ENCODE measurements at places on chromosomes 1 and 21. TPM values are rescaled to one million over a fixed set of nuclear protein-coding genes. Genes with fewer than 3 reads are reported as not detected.

Gene CRNN
- not detected for polyA plus RNA-seq

Gene SLC26A9
- 0.16 TPM for polyA plus RNA-seq

DNA sequence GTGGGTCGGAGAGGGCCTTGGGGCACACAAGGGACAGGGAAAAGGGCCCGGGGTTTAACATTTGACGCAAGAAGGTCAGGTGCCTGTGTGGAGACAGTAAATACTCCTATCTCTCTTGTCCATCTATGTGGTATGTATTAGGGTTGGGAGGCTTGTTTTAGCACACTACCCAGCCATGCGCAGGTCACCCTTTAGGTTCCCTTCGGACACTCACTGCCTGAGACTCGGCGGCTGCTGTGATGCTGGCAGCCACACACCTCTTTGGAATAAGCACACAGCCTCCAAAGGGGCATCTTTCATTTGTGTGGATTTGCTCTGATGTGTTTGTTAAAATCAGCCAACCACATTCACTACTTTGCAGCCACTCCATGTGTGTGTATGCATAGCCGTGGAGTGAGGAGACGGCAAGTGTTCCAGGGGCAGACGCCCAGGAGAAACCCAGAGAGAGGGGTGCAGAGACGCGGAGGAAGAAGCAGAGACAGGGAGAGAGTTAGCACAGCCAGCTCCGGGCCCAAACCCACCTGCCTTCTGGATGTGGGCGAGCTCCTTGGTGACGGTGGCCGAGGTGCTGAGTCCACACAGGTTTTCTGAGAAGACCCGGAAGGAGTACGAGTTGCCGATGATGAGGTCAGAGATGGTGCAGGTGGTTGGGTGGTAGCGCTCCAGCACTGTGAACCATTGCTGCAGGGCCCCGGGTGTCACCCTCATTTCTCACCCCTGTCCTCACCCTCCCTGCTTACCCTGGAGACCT is 5.7 kb downstream of the MYBPH start:
- no peak for DNase-seq

Gene DEPDC1
- 0.01 TPM for polyA plus RNA-seq

DNA sequence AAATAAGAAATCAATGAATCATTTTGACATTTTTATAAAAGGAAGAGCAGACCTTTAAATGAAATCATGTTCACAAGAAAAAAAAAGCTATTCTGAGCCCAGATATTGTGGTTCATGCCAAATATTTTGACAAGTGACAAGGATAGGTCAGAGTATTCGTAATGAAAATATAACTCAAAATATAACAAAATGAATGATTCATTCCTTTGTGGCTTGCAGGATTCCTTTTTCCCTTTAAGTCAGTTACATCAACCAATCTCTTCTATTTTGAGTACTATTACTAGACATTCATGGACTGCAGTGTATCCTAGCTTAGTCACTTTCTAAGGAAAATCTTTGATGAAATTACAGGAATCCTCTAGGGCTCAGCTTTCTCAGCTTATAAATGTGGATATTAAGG is 188.7 kb downstream of the COL11A1 start:
- no peak for DNase-seq

GRCh38 chr1:160136926-160137200 is 14.5 kb upstream of the ATP1A4 start:
- DNase-seq, result no peak

Gene PLA2G5
- 0.53 TPM for polyA plus RNA-seq

Gene BRINP3
- polyA plus RNA-seq, result 0.09 TPM

DNA sequence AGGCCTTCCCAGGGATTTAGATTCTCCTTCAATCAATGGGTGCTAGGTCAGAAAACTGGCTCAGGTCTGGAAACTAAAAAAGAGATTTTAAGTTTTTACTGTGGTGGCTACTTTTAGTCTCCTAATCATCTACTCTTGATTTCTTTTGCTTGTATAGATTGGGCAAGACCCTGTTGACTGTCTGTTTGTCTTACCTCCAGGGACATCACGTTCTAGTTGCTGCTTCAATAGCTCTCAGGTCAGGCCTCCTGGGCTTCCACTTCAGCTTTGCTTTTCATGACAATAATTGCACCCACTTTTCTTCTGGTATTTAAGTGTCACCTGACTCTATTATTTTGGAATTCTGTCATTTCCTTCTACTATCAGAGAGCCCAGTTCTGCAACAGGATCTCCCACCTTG is 28.5 kb upstream of the CREG1 start:
- DNase-seq, result no peak

- no peak for DNase-seq
These were observed 306.6 kb downstream of the CTH start for GRCh38 chr1:70717656-70718055.

DNA sequence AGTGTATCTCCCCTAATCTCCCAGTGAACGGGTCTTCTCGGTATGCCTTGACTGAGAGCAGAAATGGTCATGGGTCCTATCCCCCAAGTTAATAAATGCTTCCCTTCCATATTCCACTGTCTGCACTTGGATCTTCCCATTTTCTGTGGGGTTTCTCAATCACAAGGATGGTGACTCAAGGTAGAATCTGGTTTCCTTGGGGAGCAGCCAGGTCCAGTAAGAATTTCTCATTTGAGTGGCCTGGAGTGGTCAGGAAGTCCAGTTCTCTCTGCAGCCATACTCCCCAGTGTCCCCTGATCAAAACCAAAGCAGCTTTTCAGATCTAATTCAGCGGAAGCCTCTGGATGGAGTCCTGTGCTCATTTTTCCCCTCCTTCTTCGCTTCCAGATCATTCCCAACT is 14.8 kb upstream of the SLC27A3 start:
- no peak for DNase-seq

Gene TIAM1
- 0.35 TPM for polyA plus RNA-seq

GRCh38 chr21:32648165-32648564 is 36.0 kb upstream of the CFAP298 start:
- DNase-seq, result no peak
